ENCODE measurements at places on chromosomes 7 and 10.

DNA sequence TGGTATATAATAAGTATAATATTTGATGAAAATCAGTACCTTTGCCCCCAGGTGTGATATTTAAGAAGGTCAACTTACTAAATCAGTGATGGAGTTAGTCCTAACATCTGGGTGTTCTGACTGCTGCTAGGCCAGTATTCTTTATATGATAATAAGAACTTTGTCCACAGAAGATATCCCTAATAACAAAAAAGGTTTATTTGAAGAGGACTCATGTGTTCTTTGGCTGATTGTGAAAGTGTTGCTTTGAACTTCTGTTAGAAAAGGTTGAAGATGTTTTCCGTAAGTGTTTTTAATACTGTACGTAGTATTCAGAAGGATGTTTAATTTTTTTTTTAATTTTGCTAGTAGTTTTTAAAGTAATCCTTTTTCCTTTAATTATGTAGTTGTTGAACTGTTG lies 10.2 kb downstream of the PTEN start:
- DNase-seq, result no peak

GRCh38 chr10:4407783-4408182 lies 418.2 kb upstream of the AKR1E2 start:
- DNase-seq, result peak; percentile 83

DNA sequence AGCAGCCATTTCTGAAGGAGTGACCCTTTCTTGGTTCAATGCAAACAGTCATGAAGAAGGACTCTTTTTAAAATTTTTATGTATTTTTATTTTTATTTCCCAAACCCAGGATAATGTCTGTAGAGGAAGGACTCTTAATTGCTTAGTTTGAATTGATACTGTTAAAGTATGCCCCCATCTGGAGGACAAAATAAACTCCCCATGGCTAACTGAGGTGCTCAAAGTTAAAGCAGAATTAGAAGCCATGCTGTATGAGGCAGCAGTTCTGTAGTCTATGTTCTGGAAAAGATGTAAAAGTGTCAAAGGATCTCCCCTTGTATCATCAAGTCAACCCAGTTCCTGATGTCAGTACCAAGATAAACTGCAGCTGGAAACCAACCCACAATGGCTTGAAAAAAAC lies 617.9 kb upstream of the GRM3 start:
- no peak for DNase-seq

DNA sequence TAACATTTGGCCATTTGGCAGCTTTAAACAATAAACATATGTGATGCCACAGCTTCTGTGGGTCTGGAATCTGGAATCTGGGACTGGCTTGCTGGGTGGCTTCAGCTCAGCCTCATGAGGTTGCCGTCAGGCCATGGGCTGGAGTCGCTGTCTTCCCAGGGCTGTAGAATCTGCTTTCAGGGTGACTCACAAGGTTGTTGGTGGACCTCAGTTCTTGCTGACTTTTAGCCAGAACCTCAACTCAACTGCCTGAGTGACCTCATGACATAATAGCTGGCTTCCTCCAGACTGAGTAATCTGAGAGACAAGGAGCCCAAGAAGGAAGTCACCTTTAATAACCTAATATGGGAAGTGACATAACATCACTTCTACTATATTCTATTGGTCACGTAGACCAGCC lies 44.6 kb upstream of the TSPAN13 start:
- peak; percentile 81 for DNase-seq

- no peak for DNase-seq
Observed at GRCh38 chr10:110425684-110426293, 71.9 kb upstream of the DUSP5 start.

GRCh38 chr10:49194212-49194920 lies 6.2 kb upstream of the TMEM273 start:
- DNase-seq, result peak; percentile 65

DNA sequence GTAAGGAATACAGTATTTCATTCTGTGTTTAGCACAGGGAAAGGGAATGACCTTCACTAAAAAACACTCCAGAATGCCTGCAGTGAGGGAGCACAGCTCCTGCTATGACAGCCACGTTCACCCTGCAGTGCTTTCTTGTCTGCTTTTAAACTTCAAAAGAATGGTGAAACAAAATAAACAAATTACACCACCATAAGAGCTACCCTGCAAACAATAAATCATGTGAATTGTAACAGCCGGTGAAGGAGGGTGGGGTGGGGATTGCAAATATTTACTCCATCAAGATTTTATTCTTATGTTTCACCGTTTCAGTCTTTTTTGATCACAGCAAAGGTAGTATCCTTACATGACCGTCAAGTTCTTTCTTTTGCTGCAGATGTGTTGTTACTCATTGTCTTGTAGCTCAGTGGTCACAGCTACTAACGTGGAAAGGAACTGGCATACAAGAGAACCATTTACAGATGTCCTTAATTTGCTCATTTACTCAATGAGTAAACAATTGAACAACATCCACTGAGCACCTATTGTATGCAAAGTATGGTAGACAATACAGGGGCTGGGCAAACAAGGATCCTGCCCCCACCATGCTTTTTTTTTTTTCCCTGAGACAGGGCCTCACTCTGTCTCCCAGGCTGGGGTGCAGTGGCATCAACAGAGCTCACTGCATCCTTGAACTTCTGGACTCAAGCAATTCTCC lies 4.1 kb upstream of the CHN2 start:
- DNase-seq, result no peak

GRCh38 chr7:3683546-3684539 lies 382.8 kb downstream of the SDK1 start:
- DNase-seq, result no peak

- DNase-seq, result no peak
Observed at GRCh38 chr10:98302741-98303365, 34.9 kb upstream of the LOXL4 start.

GRCh38 chr10:60963441-60964256 lies 19.7 kb upstream of the RHOBTB1 start:
- DNase-seq, result peak; percentile 81

DNA sequence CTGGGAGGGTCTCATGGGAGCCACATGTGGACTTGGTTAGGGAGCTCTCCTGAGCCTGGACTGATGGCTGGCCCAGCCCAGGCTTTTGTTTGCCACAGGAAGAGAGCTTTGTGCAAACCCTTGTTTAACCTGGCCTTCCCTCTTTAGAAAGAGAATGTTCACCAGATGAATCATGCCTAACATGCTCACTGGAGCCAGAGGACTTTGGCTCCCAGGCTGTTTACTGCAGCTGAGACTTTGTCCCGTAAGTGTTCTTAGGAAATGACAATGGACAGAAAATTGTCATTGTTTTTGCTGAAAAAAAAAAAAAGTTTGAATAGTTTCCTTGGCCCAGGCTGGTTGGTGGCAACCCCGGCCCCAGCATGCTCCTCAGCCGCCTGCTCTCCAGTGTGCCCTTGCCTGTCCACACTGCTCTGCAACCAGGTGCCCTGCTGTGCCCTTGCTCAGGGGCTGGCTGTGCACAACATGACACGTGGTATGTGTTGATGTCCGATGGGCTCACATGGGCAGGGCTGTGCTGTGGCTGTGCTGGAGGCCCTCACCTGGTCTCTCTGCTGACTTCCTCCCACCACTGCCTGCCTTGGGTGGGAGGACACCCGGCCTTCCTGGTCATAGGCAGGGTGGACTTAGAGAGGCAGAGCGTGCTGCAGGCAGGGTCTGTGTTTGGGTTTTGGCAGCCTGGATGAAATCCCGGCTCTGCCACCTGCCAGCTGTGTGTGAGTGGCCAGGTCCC lies 215.3 kb upstream of the ZNF32 start:
- DNase-seq, result peak; percentile 97

GRCh38 chr7:46695051-46695708 lies 774.1 kb upstream of the IGFBP3 start:
- DNase-seq, result no peak

GRCh38 chr7:113763226-113763625 lies 155.6 kb downstream of the PPP1R3A start:
- no peak for DNase-seq

All from kidney capillary endothelial cell (primary cell).